ENCODE measurements at places on chromosomes 4 and X.

- DNase-seq = peak; percentile 69
These were observed 120.6 kb upstream of the TBC1D9 start for GRCh38 chr4:140876615-140877364.

- DNase-seq = peak; percentile 71
These were observed 71.8 kb downstream of the AFAP1 start for GRCh38 chr4:7867701-7868435.

DNA sequence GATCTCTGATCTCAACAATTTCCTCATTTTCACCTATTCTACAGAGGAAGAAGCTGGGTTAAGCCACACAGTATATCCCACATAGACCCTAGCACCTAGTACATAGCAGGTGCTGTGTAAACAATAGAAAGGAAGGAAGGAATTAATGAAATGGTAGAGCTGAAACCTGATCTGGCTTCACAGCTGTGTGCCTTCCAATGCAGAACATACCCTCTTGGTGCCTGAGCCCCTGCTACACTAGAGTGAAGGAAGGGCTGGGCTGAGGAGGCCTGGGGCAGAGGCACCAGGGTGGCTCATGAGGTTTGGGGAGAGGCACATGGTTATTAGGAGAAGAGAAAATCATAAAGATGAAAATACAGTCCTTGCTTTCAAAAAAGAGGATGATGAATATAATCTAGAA, 21.3 kb downstream of the LRRC66 start:
- DNase-seq = no peak

DNA sequence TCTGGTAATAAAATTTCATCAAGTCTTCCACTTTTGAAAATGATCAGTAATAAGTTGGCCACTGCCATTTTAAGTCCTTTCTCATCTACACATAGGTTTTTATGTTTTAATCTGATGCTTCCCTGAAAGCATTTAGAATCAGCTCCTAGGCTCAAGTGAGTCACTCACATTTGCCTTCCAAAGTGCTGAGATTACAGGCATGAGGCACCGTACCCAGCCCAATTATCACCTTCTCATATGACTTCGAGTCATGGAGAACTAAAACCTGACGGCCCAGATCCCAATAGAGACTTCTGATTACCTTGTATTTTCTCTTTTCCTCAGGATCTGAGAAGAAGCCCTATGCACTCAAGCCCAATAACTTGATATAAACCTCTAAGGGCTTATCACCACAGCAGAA, 140.8 kb downstream of the OPHN1 start:
- DNase-seq = peak; percentile 25

GRCh38 chr4:3467601-3468031, 4.5 kb downstream of the DOK7 start:
- DNase-seq = no peak

GRCh38 chr4:123731035-123731434, 334.4 kb downstream of the SPRY1 start:
- DNase-seq = no peak

GRCh38 chr4:130074096-130074495, 978.1 kb downstream of the C4orf33 start:
- no peak for DNase-seq

DNA sequence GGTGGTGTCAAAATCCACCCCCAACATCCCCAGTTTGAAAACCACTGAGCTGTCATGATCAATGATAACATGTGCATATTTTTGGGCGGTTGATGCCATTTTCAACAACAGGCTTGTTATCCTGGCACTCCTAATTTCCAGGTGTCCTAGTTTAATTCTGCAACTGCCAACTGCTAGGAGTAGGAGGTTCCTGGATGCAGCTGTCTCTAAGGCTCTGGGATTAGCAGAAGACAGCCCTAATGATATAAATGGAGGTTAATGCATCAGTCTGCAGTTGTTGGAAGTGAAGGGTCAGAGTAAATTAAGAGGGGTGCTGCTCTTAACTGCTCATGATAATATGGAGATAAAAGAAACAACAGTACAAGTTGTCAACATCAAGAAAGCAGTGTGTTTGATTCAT, 23.8 kb downstream of the ARFIP1 start:
- no peak for DNase-seq

DNA sequence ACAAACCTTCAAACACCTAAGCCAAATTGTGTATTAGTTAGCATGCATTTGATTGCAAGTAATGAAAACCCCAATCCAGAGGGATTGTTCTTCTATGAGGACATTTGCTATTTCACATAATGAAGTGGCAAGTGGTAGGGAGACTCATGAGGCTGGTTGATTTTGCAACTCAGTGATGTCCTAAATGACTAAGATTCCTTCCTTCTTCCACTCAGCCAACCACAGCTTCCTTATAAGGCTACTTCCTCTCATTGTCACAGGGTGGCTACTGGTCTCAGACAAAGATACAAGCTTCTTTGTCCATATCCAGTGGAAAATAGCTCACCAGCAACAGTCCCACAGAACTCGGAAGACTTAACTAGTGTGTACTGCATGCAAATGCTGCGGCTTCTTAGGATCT, 5.3 kb upstream of the OTC start:
- peak; percentile 56 for DNase-seq

DNA sequence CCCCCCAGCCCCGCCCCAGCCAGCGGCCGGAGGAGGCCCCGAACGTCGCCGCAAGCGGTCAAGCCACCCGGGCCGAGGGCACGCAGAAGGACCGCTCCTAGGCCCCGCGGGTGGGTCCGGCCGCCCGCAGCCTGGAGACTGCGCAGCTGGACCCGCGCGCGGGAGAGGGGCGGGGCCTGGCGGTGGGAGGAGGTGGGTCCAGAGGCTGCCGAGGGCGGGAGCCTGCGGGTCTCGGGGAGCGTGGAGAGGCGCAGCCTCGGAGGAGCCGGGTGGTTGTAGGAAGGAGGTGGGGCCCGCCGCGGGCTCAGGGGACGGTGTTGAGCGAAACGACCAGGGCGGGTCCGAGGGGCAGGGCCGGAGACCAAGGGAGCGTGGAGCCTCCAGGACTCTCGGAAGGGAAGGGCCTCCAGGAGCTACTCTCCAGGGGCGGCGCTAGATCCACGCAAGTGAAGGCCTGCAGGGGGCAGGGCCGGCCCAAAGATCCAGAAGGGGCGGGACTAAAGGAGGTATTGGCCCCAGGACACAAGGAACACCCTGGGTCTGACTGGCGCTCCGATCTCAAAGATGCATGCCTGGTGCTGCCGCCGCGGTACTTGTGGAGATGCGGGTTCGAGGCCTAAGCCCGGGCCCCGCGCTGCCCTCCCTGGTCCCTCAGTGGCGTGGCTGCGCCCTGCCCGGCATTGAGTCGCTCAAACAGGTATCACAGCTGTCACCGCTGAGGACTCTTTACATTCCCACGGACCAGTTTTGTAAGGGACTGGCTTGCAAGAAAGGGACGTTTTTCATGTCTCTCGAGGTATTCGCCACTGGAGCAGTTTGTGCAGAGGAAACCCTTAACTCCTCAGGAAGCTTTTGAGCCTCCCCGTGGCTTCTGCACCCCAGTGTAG, 5.9 kb downstream of the TIMM17B start:
- DNase-seq = peak; percentile 92

Data from EH (cell line).